Activated naive CD4-positive, alpha-beta T cell treated with anti-CD3 and anti-CD28 coated beads, Interleukin-2, amount 50 U/mL, for 72 hours (primary cell): ENCODE measurements at places on chromosomes 12 and 14. TPM values are rescaled to one million over a fixed set of nuclear protein-coding genes. Genes with fewer than 3 reads are reported as not detected.

DNA sequence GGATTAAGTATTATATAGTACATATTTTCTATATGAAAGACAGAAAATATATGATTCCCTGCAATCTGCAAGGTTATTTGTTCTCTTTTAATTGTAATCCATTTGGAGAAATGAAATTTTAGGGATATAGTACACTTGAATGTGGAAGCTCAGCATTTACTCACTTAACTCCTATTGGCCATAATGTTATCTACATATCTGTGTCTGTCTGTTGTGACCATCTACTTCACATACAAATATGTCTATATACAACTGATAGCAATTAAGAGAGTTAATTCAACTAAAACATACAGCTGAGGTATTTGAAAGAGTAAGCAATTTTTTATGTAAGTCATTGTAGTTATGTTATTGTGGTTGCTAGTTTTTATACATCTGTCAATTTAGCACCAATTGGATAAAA is 12.9 kb downstream of the FOXG1 start:
- no peak for DNase-seq

- DNase-seq: no peak
Measured at GRCh38 chr14:60487211-60487610, 1.3 kb upstream of the C14orf39 start.

DNA sequence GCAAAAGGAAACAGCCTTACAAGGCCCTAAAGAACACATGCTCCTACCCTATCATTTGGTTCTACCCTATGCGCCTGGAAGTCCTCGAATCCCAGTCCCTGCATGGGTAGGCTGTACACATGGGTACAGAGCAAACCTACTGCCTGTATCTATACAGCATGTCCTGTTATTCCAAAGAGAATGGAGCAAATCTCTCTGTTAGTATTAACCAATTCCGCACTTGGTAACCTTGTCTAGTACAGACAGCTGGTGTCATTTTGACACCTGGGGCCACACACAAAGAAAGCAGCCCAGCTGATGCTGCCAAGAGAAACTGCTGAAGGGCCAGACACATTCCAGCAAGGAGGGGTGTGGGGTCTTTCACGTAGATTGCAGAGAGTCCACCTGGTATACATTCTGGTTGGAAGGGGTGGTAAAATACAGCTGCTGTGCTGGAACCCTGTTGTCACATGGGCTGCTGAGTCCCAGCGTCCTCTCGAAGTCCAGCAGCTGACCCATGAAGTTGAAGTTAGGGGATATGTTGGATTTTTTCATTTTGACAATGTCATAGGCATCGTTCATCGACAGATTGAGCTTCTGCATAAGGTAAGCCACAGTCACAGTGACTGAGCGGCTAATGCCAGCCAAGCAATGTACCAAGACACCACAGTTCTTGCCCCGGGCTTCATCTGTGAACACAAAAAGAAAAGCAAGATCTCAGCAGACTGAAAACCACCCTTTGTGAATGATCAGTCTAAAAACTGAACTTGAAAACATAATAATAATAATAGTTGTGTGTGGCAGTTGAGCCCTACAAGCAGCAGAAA is 3.2 kb downstream of the DUSP6 start:
- DNase-seq: no peak

GRCh38 chr14:51484485-51484884 is 167.2 kb upstream of the FRMD6 start:
- no peak for DNase-seq

DNA sequence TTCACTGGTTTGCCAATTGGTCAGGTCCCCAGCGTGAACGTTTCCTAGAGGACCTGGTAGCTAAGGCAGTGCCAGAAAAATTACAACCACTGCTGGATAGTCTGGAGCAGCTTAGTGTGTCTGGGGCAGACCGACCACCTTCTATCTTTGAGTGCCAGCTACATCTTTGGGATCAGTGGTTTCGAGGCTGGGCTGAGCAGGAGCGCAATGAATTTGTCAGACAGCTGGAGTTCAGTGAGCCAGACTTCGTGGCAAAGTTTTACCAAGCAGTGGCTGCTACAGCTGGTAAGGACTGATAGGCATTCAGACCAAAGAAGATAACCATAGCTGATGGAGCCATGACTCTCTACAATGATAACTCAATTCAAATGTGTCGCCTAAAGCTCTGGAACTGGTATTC is 2.5 kb downstream of the C14orf119 start:
- no peak for DNase-seq

TRIAP1 gene
- 33.8 TPM for total RNA-seq

- no peak for DNase-seq
Measured at GRCh38 chr14:92946847-92947545, 24.0 kb downstream of the CHGA start.

FOXG1 gene
- not detected for total RNA-seq

GALNT9 gene
- not detected for total RNA-seq

GRCh38 chr12:99453836-99454538 is 193.6 kb upstream of the GARIN6 start:
- no peak for DNase-seq

- DNase-seq: no peak
Measured at GRCh38 chr12:119319638-119320037, 14.9 kb upstream of the CCDC60 start.

DNA sequence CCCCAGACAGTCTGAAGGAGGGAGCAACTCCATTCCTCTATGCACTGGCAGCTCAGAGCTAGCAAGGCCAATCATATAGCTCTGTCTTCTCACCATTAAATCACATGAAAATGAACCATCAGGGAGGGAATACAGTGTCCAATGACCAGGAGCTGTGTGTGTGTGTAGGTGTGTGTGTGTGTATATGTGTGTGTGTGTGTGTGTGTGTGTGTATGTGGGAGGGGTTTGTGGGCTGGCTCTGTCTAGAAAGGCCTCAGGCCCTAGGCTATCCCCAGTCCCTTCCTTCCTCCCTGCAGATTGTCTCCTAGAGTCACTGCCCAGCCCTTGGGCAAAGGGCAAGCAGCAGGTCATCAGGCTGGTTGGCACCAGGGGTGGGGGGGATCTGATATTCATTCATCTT is 5.7 kb upstream of the SUSD6 start:
- no peak for DNase-seq

DAO gene
- not detected for total RNA-seq

GRCh38 chr14:96246539-96246847 is 9.5 kb upstream of the BDKRB1 start:
- DNase-seq: no peak

DICER1 gene
- total RNA-seq: 48.7 TPM
